ENCODE measurements at places on chromosomes 2 and 18.
A peak's percentile ranks its signal among the peaks of the same experiment; 100 is the strongest.

- no peak for DNase-seq
Observed at GRCh38 chr18:68604256-68604655, 110.7 kb downstream of the TMX3 start.

- no peak for DNase-seq
Observed at GRCh38 chr2:194060269-194060668, 1596.8 kb upstream of the SLC39A10 start.

GRCh38 chr2:43841949-43842865 lies 3.4 kb downstream of the ABCG8 start:
- no peak for DNase-seq

- peak; percentile 59 for DNase-seq
Observed at GRCh38 chr2:219218217-219218731, 484 bp downstream of the ABCB6 start.

DNA sequence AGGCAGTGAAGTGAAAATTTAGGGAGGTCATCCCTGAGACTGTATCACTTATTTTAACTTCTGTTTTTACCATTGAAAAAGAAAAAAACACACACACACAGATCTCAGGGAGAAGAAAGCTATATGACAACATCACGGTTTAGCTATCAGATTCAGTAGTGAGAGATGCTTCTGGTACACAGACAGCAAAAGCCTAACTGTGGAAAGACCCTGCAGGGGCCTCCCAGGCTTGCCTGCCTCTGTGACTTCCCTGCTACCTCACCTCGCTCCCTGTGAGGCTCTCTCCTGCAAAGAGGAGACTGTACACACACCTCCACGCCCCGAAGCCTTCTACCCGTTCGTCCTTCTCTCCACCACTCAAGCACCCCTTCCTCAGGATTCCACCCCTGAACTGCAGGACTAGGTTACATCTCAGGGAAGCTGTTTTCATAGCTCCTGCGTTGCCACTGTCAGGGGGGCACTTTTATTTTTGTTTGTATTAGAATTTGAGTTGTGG lies 86.3 kb downstream of the EPB41L3 start:
- DNase-seq = no peak

GRCh38 chr2:241275910-241276309 lies 39.6 kb downstream of the HDLBP start:
- no peak for DNase-seq

GRCh38 chr2:70981421-70981820 lies 3.0 kb downstream of the ANKRD53 start:
- no peak for DNase-seq

DNA sequence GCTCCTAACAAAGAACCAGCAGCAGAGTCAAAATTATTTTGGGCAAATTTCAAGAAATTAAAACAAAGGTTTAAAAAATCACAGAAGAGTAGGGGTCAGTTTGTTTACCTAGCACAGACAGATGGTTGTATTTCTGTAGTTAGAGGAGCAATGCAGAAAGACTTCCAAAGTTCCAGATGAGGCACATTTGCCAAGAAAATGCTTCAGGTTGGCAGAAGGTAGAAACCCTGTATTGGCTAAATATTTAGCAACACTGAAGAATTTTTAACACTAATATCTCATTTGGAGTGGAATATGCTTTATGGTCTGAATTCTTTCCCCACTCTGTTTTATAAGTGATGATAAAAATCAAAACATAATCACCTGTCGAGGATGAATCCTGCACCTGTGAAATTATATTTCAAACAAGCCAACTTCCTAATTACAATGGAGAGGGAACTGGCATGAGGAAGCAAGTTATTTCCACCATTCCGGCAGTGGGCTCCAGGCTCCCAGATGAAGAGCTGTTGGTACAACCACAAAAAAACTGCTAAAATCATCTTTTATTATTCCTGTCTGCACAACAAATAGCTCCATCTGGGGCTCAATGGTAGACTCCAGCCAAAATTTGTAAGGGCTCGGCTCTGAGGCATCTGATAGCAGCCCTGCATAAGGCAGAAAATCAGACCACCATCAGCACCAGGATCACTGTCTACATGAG lies 286.5 kb upstream of the REV1 start:
- DNase-seq = no peak

DNA sequence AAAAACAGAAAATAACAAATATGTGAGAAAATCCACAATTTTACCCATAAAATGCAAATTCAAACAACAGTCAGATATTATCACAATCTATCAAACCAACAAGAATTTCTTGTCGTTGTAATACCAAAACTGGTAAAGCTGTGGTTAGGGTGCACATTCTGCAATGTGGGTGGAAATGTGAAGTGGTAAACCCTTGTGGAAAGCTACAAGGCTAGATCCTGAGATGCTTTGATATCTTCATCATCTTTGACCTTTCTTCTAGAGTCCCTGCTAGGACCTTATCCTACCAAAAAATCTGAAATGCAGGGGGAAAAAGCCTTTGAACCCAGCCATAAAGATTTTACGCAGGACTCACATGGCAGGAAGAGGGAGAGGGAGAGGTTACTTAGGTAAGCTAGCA lies 17.2 kb upstream of the ATG16L1 start:
- DNase-seq = no peak

DNA sequence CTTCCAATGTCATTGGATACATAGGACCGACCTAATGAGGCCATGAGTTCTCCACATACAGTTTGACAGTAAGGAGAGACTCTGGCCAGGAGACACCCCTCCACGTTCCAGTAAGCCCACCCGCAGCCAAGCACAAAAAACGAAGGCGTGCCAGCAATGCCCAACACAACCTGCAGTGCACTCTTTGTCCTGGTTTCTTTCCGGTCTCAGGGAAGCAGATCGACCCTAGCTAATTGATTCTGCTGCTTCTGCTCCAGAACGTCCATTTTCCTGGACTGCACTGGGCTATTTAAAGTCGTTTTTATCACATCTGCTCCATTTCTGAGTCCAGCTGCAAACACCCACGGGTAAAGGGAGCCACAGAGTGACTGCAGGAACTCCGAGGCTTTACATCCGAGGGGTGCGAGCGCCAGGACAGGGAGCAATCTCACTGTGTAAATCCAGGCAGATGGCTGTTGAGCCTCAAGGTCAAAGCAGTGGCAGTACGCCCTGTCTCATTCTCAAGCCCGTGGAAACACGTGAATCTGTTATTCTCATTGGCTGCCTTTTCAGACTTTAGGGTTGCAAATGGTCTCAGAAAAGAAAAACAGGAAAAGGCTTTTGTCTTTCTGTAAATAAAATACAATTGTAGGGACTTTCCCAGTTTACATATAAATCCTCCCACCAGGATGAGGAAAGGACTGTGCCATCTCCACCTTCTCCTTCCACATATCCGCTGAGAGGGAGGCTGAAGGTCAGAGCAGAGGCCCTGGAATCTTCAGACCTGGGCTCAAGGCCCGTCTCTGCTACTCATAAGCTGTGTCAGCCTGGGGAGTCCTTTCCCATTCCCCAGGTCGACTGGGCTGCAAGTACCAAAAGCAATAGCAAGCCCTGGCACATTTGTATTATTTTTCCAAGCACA lies 40.7 kb downstream of the TMEM163 start:
- DNase-seq = no peak

- DNase-seq = no peak
Observed at GRCh38 chr2:24362253-24362652, 1.9 kb upstream of the ITSN2 start.

- peak; percentile 95 for DNase-seq
Observed at GRCh38 chr2:172072303-172072702, 13.0 kb upstream of the DLX1 start.

DNA sequence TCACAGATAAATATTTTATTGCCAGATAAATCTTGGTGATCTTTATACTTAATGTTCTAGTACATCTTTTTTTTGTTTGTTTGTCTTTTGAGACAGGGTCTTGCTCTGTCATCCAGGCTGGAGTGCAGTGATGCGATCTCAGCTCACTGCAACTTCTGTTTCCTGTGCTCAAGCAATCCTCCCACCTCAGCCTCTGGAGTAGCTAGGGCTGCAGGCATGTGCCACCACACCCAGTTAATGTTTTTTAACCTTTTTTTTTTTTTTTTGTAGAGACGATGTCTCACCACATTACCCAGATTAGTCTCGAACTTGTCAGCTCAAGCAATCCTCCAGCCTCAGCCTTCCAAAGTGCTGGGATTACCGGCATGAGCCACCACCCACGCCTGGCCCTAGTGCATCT lies 9.1 kb upstream of the C1GALT1C1L start:
- DNase-seq = no peak

DNA sequence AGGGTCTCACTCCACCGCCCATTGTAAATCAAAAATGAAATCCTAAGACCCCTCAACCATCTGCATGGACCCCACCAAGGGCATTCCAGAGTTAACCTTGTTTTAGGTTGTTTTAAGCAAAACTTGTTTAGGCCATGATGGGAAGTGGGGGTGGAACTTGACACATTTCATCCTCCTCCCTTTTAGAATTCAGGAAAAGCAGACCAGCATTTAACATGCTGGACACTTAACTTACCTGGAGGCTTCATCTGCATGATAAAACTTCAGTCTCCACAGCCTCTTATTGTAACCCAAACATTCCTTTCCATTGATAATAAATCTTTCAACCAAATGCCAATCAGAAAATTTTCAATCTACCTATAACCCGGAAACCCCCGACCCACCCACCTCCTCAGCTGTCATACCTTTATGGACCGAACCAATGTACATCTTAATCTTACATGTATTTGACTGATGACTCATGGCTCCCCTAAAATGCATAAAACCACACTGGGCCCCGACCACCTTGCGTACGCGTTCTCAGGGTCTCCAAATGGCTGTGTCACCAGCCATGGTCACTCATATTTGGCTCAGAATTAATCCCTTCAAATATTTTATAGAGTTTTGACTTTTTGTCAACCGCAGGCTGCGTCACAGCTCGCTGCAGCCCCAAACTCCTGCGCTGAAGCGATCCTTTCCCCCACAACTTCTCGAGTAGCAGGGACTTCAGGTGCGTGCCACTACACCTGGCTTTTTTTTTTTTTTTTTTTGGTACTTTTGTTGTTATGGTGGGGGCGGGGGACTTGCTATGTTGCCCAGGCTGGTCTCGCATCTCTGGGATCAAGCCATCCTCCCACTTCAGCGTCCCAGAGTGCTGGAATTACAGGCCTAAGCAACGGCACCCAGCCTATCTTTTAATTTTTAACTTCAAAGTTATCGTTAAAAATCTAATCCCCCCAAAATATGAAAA lies 917 bp downstream of the MPPE1 start:
- DNase-seq = no peak

GRCh38 chr2:237324837-237325236 lies 89.1 kb downstream of the COL6A3 start:
- no peak for DNase-seq

- no peak for DNase-seq
Observed at GRCh38 chr2:68089961-68090360, 27.2 kb upstream of the C1D start.

- no peak for DNase-seq
Observed at GRCh38 chr2:223433461-223433860, 168.7 kb downstream of the SCG2 start.

DNA sequence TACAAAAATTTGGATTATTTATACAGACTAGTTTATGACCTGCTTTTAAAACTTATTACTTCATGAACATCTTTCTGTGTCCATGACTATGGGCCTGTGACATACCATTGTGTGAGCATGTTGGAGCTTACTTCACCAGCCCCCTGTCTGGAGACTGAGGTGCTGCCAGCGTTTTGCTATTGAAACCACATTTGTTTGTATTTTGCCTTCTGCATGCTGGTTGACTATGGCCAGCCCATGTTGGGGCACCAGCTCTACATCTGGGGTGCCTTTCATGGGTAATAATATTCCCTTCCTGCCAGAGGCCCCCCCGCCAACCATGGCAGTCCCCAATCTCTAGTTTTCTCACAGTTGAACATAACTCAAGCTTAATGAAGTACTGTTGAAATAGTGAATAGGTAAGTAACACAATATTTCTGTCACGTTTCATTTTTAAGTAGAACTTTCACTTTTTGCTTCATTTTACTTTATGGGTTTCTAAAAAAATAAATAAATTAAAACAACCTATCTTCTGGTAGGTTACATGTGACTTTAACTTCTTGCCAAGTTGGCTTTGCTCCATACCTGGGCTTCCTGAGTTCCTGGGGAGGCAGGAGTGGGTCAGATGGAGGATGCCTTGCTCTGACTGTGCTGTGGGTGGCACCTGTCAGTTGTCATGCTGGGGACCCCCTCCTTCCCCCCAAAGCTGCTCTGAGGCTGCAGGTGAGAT lies 63.9 kb downstream of the DGKD start:
- DNase-seq = no peak

GRCh38 chr2:131043199-131044074 lies 49.8 kb downstream of the FAM168B start:
- no peak for DNase-seq

- DNase-seq = no peak
Observed at GRCh38 chr2:231221761-231222160, 23.3 kb downstream of the ARMC9 start.

- no peak for DNase-seq
Observed at GRCh38 chr2:60490441-60490840, 63.0 kb downstream of the BCL11A start.

GRCh38 chr2:9627310-9627709 lies 3.5 kb downstream of the YWHAQ start:
- DNase-seq = no peak

- no peak for DNase-seq
Observed at GRCh38 chr2:208065476-208065875, 40.1 kb upstream of the PLEKHM3 start.

DNA sequence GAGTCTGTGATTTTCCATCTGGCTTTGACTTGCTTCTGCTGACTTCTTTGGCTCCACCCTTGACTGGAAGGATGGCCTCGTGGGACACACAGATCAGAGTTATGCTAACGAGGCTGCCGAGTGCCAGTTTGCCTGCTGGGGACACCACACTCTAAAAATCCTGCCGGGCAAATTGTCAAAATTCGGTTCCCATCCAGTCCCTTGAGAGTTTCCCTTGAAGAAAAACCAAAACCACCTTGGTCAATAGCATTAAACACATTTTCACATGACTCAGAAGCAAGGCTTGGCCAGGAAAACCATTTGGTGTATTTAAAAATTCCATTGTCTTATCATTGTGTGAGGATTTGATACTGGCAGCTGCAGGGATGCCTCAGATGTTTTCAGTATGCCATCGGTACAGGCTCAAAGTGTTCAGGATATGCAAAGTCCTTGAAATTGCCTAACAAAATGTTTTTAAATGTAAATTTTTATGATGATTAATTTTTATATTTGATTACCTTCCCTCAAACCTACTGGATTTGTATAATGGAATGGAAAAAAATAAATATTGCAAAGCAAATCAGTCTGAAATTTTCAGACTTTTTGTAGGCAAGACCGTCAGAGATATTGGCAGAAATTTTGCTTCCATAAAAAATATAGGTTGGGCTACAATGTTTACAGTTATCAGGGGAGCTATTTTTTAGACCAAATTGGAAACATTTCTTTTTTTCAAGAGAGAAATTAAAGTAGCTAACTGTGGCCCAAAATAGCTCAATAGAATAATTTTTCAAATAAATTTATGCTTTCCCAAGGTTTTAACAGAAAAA lies 41.6 kb downstream of the KCNE4 start:
- DNase-seq = no peak

DNA sequence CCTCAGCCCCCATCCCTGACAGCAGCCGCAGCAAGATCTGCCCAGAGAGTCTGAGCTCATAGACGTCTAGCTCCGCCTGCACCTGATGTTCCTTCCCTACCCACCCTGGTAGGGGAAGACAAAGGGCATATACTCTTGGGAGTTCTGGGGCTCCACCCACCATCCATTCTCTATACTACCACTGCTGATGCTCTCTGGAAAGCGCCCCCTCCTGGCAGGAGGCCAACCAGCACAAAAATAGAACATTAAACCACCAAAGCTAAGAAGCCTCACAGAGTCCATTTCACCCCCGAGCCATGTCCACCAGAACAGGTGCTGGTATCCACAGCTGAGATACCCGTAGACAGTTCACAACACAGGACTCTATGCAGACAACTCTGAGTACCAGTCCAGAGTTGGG lies 662.6 kb upstream of the FAM98A start:
- no peak for DNase-seq

- DNase-seq = no peak
Observed at GRCh38 chr18:75164479-75164878, 44.5 kb downstream of the PTGR3 start.
